AG09309 (cell line): ENCODE measurements at places on chromosomes 1 and 21.

- DNase-seq: no peak
Observed at GRCh38 chr1:147721716-147722115, 38.7 kb downstream of the GJA5 start.

GRCh38 chr1:33249422-33249821, 6.9 kb upstream of the ZNF362 start:
- no peak for DNase-seq

DNA sequence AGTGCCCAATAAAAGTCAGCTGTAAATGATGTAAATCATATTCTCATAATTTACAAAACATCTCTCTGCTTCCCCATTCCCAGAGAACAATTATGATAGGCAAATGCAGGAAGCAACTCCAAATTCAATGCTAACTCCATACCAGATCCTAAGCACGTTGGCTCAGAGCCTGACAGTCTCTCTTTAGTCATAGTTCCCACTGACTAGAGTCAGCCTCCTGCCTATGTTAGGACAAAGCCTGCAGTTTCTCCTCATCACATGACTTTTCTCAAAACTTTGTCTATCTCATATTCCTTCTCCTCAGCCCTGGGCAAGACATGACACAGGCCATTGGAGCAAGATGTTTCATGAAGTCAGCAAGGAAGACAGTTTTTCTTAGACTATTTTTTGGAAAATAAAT, 101.5 kb upstream of the COL24A1 start:
- DNase-seq: no peak

GRCh38 chr1:161190962-161191521, 7.8 kb downstream of the ADAMTS4 start:
- DNase-seq: no peak

GRCh38 chr1:55088413-55088812, 49.1 kb downstream of the PCSK9 start:
- DNase-seq: no peak

GRCh38 chr21:35011681-35012080, 37.4 kb downstream of the RUNX1 start:
- no peak for DNase-seq

- peak; percentile 45 for DNase-seq
Observed at GRCh38 chr1:151887028-151887427, 22.3 kb downstream of the THEM4 start.

GRCh38 chr1:153340356-153340755, 8.3 kb downstream of the PGLYRP4 start:
- no peak for DNase-seq

- DNase-seq: no peak
Observed at GRCh38 chr21:38669186-38669585, 136.5 kb upstream of the ETS2 start.

GRCh38 chr21:38631206-38631605, 132.9 kb upstream of the ERG start:
- peak; percentile 29 for DNase-seq

- peak; percentile 59 for DNase-seq
Observed at GRCh38 chr1:110188035-110188618, 22.0 kb upstream of the KCNC4 start.

DNA sequence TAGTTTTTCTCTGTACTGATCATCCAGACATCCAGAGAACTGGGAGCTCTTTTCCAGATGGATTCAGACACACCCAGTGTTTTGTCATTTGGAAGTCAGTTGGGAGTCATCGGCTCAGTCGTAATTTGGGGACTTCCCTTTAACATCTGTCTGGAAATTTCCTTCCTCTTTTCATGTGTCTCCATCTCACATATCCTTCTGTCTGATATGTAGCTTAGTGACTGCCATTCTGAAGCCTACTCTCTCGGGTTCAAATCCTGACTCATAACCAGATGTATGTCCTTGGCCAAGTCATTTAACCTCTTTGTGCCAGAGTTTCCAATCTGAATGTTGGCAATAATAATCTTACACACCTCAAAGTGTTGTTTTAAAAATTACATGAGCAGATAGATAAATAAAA, 3.0 kb downstream of the MORC3 start:
- DNase-seq: no peak

GRCh38 chr21:29078869-29079767, 5.7 kb upstream of the CCT8 start:
- no peak for DNase-seq

DNA sequence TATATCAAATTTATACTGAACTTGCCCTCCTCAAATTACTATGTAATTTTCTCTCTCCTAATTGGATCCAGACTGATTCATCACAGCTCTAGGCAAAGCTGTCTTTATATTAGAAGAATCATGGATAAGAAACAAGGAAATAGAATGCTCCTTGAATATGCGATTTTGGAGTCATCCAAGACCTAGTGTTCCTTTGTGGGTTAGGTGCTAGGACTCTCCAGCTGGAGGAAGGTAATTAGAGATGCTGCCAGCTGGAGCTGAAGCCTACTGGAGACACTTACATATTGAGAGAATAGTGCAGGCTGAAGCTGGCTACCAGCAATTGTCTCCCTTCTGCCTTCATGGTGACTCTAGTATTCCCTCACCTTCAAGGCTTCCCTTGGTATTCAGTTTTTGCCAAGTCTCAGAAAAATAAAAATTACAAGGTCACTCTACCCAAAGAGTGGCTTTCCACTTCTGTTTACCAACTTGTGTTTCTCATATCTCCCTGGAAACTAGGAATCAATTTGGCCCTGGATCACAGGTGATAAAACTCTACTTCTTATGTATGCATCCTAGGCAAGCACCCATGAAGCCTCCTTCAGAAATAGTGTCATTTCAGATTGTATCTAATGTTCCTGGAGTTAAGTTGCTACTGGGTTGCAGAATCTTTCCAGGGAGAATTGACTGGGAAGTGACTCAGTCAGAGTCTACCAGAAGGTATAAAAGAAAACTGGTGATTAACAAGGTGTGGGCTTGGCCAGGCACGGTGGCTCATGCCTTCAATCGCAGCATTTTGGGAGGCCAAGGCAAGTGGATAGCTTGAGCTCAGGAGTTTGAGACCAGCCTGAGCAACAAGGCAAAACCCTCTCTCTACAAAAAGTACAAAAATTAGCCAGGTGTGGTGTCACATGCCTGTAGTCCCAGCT, 24.4 kb upstream of the DOCK7 start:
- DNase-seq: no peak

- DNase-seq: no peak
Observed at GRCh38 chr1:107895403-107896191, 69.4 kb downstream of the VAV3 start.
